ENCODE measurements at places on chromosomes 11 and 22.
A peak's percentile ranks its signal among the peaks of the same experiment; 100 is the strongest.

DNA sequence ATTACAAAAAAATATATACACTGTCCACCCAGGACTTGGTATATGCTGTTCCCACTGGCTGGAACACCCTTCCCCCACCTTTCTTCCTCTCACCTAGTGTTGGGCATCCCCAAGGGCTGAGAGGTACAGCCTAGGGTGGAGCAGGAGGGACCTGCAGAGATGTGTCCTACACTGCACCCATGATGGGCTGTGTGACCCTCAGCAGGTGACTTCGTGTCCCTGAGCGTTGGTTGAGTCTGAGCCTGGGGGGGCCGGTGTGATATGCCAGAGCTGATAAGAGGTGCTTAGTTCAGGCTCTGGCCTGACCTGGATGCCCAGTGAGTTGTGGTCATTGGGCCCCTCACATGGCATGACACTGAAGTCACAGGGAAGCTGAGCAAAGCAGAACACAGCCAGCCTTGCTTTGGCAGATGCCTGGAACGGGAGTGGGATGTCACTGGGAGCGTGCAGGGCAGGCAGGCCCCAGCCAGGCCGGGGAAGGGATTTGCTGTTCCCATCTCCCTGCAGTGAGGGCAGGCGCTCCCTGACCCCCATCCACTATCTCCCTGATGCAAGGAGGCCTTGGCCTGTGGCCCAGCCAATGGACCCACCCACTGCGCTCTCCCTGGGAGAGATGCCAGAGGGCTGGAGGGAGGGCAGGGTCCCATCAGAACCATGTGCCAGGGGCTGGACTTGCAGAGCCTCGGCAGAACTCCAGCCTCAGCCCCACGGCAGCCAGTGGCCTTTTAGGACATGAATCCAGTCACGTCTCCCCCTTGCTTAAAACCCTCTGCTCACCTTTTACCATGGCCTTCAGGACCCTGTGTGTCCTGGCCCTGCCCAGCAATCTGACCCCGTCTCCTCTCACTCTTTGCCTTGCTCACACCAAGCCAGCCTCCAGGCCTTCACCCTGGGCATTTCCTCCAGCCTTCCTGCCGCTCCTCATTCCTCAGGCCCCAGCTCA, 138.9 kb downstream of the MN1 start:
- no peak for DNase-seq

DNA sequence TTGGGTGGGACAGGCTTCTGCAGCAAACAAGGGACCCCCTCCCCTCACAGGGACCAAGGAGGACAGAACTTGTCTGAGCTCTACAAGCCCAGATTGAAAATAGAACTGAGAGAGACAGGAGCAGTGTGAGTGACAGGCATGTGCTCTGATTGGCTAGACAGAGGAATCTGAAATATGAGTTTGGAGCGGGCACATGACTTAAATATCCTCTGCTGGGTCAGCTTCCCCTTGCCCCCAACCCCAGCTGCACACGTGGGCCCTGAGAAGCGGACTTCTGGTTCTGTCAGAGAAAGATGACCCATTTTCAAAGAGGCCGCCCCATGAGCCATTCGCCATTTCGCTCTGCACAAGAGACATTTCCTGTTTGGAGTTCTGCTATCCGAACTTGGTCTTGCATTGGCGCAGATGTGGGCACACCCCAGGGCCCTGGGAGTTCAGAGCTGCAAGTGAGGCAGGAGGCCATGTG, 5.3 kb downstream of the TUBA8 start:
- DNase-seq, result no peak

- peak; percentile 73 for DNase-seq
Measured at GRCh38 chr11:124961972-124962609, 8.1 kb downstream of the CCDC15 start.

DNA sequence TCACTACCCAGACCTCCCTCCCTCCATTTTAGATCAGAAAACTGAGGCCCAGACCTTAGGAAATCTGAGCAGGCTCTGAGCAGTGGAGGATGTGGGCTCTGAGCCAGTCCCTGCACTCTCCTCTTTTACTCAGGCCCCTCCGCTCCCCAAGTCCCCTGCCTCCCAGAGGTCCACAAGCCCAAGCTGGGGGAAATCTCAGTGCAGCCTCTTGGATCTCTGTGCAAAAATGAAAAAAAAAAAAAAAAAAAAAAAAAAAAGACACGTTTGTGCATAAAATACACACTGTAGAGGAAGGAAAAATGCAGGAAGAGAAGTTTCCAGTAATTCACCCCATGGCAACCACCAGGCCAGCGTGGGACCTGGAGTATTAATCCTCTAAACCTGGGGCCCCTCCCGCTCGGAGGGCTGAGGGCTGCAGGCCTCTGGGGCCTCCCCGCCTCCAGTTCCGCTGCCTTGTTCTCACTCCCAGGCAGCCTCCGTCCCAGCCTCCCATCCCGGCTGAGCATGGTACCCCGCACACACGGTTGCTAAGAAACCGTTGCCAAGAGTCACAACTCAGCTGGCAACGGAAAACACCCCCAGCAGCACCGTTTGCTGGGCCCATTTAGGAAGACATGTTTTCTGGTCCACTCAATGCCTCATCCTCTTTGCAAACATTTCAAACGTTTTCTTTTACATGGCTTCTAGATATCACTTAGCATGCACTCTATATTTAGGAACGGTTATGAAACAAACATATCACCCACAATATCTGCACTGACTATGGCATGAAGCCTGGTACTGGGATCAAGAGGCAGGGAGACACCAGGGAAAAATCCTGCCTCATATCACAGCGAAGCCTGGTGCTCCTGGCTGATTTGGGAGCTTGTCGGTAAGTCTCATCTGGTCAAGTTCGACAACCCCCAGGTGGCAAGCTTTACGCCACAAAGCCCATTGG, 227.5 kb downstream of the CTTN start:
- DNase-seq, result peak; percentile 22

DNA sequence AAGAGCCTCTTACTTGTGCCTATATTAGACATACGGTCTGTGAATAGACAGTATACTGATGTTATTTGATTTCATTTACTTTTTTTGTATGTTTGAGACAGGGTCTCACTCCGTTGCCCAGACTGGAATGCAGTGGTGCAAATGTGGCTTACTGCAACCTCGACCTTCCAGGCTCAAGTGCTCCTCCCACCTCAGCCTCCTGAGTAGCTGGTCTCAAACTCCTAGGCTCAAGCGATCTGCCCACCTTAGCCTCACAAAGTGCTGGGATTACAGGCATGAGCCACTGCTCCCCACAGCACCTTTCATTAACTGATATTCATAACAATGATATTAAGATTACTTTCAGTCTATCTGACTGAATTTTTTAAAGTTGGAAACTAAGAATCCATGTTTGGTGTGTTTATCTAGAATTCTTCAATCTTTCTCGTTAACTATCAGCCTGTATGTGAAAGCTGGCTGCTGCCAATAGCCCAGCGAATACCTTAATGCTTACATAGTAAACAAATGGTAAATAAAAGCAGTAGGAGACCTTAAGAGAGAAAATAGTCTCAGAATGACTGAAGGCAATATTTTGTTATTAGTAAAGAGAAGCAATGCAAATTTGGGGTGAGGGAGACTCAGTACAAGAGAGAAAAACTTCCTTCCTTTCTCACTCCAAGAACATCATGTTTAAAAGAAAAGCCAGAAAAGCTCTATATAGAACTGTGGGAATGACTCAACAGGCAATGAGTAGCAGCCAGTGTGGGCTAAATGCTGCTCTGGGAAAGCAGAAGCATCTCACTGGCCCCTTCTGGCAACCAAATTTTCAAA, 101.9 kb downstream of the MRTFA start:
- peak; percentile 76 for DNase-seq

DNA sequence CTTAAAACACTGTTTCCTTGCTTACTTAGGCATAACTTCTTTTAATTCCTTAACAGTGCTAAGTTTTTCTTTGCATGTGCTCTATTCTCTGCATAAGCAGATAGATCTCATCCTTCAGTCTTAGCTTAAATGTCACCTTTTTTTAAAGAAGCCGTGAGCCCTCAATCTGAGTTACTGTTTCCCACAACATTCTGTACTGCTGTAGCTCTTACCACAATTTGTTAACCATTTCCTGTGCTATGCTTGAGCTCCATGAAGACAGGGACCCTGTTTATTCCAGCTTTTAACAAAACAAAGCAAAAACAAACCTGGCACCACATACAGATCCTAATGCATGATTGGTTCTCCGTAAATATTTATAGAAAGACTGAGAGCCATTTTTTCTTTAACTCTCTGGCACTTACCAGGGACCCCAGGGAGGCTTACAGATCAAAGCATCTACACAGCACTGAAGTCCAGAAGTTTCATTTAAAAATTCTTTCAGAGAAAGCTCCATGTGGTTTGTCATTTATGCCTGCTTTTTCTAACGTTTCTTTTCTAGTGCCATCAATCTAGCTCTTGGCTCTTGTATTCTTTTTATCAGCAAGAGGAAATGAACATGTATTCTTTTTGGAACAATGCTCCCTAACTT, 74.9 kb downstream of the DYNC2H1 start:
- DNase-seq, result no peak

DNA sequence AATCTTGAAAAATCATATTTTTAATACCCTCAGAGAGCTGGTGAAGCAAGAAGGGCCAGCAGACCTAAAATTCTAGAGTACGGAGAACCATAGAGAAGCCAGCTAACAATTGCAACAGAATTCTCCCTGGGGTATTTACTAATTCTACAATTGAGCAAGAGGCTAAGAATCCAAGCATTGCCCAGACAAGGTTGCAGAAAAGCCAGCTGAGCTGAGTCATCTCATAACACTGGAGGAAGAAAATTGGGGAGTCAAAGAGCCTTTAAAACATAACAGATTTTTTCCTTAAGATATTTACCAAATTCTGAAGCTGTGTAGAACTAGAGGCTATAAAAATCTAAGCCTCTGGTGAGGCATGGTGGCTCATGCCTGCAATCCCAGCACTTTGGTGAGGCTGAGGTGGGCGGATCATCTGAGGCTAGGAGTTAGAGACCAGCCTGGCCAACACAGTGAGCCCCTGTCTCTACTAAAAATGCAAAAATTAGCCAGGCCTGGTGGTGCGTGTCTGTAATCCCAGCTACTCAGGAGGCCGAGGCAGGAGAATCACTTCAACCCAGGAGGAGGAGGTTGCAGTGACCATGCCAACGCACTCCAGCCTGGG, 13.6 kb upstream of the TMEM216 start:
- no peak for DNase-seq

DNA sequence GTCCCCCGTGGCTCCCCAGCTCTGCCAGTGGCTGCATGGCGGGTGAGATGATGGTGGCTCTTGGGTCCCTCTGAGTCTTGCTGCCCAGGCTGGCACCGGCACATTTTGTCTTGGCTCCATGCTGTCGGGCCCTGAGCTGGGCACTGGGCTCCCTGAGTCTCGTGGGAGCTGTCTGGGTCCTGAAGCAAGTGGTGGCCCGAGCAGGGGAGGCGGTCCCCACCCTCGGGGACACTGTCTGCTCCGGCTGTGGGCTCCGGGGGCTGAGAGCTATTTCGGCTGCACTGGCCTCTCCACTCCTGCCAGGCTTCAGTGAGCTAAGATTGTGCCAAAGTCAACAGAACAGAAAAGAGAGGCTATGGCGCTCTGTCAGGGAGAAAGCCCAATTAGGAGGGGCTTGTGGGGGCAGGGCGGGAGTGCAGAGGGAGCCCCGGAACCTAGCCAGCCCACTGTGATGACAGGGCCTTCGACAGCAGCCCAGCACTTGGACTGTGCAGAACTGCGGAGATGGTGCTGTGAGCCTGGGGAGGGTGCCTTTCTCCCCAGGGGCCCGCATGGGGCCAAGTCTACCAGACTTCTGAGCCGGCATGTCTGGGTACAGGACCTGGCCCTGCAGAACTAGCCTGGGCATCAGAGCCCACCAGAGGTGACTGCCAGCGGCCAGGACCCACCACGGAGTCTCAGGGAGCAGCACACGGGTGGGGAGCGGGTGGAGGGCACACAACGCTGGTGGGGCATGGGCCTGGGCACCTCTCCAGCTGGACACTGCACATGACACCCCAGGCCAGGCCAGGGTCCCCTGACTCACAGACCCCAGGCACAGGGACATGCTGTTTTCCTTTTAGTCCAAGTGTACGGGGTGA, 38.0 kb downstream of the RTN4R start:
- no peak for DNase-seq

DNA sequence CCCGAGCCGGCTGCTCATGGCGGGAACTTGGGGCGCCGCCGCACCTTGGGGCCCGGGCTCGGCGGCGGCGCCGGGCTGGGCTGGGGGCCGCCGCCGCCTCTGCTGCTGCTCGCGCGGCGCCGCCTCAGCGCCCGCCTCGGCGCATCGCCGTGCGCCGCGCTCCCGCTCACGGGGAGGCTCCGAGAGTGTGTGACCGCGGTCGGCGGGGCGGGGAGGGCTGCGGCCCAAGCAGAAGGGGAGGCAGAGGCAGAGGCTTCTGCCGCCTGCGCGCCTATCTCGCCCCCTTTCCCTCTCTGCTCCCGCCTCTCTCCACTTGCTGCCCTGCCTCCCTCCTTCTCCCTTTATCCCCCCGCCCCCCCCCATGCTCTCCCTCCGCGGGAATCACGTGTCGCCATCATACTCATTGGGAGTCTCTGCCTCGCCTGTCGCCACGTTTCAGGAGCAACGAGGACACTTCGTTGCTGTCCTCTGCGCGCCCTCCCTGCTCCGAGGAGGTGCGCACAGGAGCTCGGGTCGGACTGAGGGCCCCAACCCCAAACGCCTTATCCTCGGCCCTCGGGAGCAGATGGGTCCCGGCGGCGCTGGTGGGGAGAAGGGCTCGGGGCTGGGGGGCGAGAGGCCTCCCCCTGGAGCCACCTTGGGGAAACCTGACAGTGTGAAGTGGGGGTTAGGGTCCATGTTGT, at the start of gene GUCY1A2:
GUCY1A2 (minus strand) TSS at position 258 of the 683 bp plus-strand sequence. CDS start 421 bp downstream, outside the sequence.
- peak; percentile 62 for DNase-seq

DNA sequence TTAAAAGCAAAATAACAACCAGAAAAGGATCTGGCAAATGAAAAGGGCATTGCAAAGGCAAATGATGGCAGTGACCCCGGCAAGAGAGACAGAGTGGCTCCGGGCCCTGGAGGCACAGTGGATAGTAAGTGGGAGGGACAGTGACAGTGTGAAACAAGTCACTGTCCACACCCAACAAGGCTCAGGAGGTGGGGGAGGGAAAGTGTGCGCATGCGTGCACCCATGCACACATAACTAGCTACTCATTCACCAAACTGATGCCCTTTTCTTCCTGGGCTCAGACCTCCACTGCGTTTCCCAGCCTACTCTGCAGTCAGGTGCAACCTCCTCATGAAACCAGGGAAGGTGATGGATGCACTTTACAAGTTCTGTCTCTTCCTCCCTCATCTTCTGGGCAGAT, 108.4 kb downstream of the SHANK2 start:
- no peak for DNase-seq

DNA sequence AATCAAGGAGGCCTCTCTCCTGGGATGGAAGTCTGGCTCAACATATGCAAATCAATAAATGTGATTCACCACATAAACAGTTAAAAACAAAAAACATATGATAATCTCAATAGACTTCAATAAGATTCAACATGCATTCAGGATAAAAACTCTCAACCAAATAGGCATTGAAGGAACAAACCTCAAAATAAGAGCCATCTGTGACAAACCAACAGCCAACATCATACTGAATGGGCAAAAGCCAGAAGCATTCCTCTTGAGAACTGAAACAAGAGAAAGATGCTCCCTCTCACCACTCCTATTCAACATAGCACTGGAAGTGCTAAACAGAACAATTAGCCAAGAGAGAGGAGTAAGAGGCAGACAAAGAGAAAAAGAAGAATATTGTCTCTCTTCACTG, 54.0 kb upstream of the SEZ6L start:
- no peak for DNase-seq

GRCh38 chr11:32006799-32007388, 84.0 kb upstream of the RCN1 start:
- DNase-seq, result peak; percentile 63

- peak; percentile 24 for DNase-seq
Measured at GRCh38 chr22:50673231-50674129, 857 bp downstream of the SHANK3 start.

Measured in mesendoderm (in vitro differentiated cells).